ENCODE measurements at places on chromosomes 6 and 20. TPM values are rescaled to one million over a fixed set of nuclear protein-coding genes. Genes with fewer than 3 reads are reported as not detected.

DNA sequence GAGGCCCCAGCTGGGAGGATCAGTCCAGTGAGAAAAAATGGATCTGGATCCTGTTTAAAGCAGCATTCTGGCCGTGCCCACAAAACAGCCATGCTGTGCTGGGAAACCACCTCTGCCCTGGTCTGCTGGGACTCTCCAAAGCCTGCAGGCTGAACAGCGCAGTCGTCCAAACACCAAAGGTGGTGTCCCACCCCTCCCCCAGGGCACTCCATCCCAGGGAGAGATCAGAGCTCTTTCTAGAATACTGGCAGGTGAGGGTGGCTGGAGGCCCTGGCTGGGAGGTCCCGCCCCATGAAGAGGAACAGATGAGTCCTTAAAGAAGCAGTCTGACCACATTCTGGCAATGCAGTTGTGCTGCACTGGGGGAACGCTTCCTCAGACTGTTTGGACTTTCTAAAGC lies 84.6 kb downstream of the MRAP2 start:
- no peak overlapping the region for H3K4me3 ChIP-seq
- no peak overlapping the region for H3K27ac ChIP-seq
- no peaks in the 10 kb centered on the region for H3K36me3 ChIP-seq
- H3K27me3 ChIP-seq, result no peaks in the 10 kb centered on the region
- DNase-seq, result no peak

DNA sequence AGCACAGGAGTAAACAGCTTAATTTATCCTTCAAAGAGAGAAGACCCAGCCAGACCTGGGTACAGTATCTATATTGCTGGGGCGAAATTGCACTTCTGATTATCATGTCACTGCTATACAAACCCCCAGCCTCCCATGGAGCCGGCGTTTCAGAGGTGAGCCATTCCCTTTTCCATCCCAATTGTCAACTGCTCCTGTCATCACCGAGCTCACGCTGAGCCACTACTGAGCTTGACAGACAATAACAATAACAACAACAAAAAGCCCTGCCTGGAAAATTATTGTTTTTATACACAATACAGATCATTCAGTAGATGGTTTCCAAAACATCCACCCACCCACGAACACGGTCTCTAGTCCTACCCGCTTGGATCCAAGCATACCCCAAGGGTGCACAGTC lies 129.0 kb upstream of the JARID2 start:
- no peaks in the 10 kb centered on the region for H3K4me1 ChIP-seq
- no peak for DNase-seq
- H3K36me3 ChIP-seq, result no peaks in the 10 kb centered on the region
- H3K27ac ChIP-seq, result no peak overlapping the region

DNA sequence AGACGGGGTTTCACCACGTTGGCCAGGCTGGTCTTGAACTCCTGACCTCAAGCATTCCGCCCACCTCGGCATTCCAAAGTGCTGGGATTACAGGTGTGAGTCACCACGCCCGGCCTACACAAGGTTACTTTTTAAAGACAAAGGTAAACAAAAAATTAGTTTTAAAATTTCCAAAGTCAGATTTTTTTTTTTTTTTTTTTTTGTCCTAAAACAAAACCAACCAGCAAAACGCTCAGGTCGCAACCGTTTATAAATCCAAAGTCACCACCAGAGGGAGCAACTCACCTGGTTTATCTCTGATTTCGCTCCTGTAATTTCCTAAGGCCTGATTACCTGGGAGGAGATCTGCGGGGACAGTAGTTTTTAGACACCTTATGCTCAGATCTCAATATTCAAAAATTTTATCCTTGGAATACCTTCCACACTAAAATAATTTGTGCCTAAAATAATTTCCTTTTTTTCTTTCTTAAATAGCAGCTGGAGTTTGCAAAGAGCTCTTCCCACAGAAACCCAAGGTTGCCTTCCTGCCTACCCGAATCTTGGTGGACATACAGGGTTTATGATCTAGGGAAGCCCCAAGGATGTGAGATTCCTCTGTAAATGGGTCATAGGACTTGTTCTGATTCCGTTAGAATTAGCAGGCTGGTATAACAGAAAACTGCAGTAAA lies 19.8 kb upstream of the TREM1 start:
- no peaks in the 10 kb centered on the region for H3K36me3 ChIP-seq
- H3K27me3 ChIP-seq, result no peaks in the 10 kb centered on the region
- DNase-seq, result no peak
- no peaks in the 10 kb centered on the region for H3K4me1 ChIP-seq

DNA sequence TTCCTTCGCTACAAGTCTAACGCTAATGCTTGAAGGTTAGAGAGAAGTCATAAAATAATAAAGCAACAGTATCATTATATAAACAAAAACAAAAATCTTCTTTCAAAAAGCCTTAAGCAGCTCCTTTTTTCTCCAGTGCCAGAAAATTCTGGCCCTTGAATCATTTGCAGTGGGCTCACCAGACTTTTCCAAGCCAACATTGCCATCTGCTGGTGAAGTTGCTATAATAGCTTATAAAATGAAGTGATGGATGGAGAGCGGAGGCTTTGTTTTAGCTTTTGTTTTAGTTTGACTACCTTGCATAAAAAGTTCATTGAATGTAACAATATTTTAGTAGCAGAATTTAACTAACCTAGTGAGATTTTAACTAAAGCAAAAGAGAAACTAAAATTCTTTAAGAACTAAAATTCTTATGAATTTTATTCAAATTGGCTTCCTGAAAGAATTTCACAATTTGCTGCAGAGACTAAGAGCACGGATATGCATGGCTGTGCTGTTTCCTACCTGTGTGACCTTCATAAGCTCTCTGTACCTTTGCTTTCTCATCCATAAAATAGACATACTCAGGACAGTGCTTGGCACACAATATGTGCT lies 44.8 kb upstream of the SLC2A12 start:
- H3K4me3 ChIP-seq, result no peak overlapping the region
- H3K27ac ChIP-seq, result no peak overlapping the region
- H3K27me3 ChIP-seq, result no peaks in the 10 kb centered on the region
- no peaks in the 10 kb centered on the region for H3K4me1 ChIP-seq
- no peaks in the 10 kb centered on the region for H3K36me3 ChIP-seq

DNA sequence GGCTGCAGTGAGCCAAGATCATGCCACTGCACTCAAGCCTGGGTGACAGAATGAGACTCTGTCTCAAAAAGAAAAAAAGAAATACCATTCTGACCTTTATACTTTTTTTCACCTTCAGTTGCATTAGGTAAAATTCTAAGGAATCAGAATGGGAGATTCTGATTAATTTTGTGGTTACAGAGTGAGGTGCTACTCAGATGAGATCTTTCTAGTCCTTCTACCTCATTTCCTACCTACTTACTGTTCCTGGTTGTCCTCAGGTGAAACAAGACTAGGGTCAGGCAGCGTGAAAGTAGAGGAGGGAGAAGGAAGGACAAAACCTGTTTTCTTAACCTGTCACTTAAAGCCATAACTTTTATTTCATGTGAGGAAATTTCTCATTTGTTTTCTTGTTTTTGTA lies 63.7 kb downstream of the MTFR2 start:
- DNase-seq, result no peak
- H3K4me1 ChIP-seq, result no peaks in the 10 kb centered on the region
- no peak overlapping the region for H3K27ac ChIP-seq
- H3K4me3 ChIP-seq, result no peak overlapping the region

GRCh38 chr6:54248319-54248718 lies 59.9 kb upstream of the TINAG start:
- H3K27ac ChIP-seq, result no peak overlapping the region
- no peaks in the 10 kb centered on the region for H3K4me1 ChIP-seq
- no peaks in the 10 kb centered on the region for H3K27me3 ChIP-seq
- no peak for DNase-seq
- no peaks in the 10 kb centered on the region for H3K36me3 ChIP-seq

GRCh38 chr6:120899932-120900331 lies 434.3 kb downstream of the TBC1D32 start:
- H3K36me3 ChIP-seq, result no peaks in the 10 kb centered on the region
- H3K4me1 ChIP-seq, result no peaks in the 10 kb centered on the region
- DNase-seq, result no peak
- no peaks in the 10 kb centered on the region for H3K27me3 ChIP-seq

Gene TP53TG5
- total RNA-seq, result not detected

Gene PNPLA1
- total RNA-seq, result not detected

Gene NMBR
- total RNA-seq, result not detected
